ENCODE measurements at places on chromosomes 5 and 9.

GRCh38 chr5:112737070-112737462, 619 bp upstream of the APC start:
- DNase-seq: no peak

DNA sequence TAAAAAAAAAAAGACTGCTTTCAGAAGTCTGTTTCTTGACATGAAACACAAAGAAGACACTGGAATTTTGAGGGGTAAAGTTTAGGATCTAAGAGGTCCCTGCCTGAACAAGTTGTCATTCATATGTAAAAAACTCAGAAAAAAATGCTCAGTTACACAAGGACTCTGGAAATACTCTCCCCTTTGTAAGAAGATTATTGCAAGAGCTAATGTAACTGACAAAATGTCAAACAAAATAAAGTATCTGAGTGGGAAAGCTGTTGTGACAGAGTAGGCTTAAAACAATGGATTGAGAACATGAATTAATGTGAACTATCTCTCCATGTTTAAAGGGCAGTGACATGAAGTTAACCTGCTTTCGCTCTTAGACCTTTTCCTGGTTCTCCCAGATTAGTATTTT, 416.7 kb upstream of the TYRP1 start:
- DNase-seq: no peak

- no peak for DNase-seq
Observed at GRCh38 chr5:125298258-125298657, 551.8 kb upstream of the ZNF608 start.

DNA sequence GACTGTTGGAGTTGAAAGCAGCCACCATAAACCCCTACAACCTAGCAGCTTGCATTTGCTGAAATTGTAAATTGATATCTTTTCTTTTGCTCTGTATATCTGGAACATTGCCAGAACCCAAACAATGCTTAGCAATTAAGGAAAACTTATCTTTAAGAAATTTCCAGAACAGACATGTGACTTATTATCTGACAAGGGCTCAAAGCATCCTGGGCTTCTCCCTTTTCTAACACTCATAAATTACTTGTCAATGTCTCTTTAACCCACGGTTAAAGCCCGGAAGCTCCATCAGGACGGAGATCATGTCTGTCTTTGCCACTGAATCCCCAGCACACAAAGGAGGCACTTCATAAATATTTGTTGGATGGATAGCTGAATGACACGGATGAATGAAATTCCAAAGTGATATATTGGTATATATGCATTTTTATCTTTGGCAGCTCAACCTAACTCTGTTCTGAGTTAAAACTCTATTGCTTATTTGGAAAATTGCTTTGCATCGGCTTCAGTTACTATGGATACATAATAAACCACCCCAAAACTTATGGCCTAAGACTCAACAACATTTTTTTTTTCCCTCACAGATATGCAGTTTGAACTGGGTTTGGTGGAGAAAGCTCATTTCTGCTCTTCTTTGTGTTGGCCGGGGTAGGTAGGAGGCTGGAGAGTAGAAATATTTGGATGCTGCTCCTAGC, 103.1 kb upstream of the CLINT1 start:
- DNase-seq: no peak

GRCh38 chr5:73419465-73420390, 28.8 kb downstream of the FOXD1 start:
- DNase-seq: no peak

DNA sequence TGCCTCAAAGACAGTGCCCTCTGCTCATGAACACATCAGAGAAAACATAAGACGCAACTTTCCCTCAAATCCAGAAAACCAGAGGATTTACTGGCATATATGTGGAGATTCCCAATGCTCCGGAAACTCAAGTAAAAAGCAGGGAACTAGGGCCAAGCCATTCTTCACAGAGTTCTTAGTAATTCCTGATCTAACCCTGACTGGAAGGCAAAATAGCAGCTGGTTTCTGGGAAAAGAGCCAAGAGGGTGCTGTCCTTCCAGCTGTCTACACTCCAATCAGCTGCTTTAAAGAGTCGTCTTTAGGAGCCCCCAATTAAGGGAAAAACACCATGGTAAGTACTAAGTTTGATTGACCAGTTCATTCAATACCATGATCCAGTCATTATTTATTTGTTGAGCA, 49.6 kb downstream of the GNA14 start:
- no peak for DNase-seq

DNA sequence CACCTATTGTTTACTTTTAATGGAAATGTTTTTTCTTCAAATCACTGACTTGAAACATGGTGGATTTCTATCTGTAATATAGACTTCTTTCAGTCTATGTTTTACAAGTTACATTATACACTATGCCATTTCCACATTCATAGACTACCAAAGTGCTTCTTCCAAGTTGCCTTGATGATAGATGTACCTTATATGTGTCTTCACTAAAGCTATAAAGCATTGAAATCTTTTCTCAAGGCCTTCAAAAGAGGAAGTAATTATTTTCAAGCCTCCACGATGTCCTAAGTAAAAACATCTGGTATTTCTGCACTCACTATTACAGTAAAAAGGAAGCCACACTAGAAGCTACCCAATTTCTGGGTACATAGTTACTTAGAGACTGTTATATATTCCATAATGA, 113.3 kb downstream of the FGF10 start:
- no peak for DNase-seq
